ENCODE measurements at places on chromosomes 16 and 17.
A peak's percentile ranks its signal among the peaks of the same experiment; 100 is the strongest.

GRCh38 chr16:53809088-53809932 lies 105.4 kb downstream of the FTO start:
- DNase-seq: peak; percentile 48

DNA sequence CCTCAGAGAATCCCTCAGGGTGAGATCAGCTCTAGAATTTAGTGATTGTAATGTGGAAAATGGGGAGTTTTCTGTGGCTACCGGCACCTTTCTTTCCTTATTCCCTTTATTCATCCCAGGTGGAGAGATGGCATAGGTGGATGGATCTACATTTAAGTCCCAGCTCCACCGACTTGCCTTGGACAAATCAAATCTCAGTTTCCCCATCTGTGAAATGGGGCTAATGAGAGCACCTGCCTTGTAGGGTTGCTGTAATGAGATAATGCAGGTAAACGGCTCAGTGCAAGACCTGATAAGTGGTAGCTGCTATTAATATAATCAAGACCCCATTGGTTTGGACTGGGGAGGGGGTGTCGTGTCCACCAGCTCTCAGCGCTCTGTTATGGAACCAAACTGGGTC lies 40.5 kb downstream of the OTOA start:
- no peak for DNase-seq

DNA sequence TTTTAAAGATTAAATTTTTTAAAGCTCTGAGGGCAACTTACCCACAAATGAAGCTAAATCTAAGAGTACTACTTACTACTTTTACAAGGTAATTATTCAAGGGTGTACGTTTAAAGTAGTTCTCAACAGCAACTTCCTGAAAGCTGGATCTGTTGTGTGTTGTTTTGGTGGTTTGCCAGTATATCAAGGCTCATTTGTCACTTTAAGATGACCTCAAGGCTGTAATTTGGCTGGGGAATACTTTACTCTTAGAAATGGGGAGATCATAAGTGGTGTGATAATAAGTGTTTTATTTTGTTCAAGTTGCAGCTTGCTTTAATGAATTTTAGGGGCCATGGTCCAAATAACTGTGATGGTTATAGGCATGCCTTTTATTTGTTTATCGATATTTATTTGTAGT lies 30.4 kb downstream of the AP2B1 start:
- no peak for DNase-seq

DNA sequence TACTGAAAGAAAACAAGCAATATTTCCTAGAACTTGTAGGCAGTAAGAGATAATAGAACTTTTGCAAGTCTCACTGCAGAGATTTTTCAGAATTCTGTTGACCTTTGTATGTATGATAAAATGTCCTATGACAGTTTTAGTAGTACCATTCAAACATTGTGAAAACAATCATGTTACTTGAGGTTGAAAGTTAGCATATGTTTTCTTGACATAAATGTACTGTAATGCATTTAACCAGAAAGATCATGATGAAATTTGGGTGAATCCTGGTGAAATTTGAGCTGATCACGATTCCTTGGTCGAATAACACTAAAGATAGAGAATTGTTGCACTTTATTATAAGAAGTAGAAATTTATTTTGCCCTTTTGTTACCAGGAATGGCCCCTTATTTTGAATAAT lies 85.7 kb downstream of the TAOK1 start:
- DNase-seq: no peak

- DNase-seq: no peak
Observed at GRCh38 chr16:84751947-84752346, 52.1 kb downstream of the USP10 start.

DNA sequence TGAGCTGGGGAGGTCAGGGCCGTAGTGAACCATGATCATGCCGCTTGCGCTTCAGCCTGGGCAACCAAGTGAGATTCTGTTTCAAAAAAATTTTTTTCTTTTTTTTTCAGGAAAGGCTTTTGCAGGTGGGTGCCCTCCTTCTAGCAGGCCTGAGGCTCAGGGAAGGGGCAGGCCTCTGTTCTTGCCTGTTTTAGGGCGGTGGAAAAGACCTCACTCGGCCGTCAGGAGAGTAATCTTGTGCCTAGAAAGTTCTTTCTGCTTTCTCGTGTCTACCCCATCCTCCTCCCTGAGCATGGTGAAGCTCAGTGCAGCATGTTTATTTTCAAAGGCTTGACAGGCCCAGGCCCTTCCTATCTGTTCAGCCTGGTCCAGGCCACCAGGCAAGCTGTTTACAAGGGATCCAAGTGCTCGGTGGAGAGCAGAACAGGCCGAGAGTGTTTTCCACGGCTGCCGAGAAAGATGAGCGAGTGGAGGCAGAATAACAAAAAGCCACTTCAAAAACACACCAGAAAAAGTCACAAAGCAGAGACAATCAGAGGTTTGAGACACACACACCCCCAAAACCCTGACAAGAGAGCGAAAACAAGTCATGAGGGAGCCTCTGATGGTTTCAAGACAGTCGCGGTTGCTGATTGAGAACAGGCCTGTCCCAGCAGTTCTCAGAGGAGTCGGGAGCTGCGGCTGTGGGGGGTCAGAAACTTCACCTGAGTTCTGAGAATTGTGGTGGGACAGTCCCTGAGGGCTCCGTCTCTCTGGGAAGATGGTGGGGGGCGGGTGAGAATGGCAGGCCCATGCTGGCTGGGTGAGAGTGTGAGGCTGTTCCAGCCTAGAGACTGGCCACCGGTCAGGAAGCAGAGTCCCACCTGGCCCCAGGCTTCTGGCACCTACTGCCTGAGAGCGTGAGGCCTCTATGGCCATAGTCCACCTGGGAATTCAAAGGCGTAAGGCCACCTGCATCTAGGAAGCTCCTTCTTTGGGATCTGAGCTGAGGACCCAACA lies 37.5 kb upstream of the CCR7 start:
- no peak for DNase-seq

DNA sequence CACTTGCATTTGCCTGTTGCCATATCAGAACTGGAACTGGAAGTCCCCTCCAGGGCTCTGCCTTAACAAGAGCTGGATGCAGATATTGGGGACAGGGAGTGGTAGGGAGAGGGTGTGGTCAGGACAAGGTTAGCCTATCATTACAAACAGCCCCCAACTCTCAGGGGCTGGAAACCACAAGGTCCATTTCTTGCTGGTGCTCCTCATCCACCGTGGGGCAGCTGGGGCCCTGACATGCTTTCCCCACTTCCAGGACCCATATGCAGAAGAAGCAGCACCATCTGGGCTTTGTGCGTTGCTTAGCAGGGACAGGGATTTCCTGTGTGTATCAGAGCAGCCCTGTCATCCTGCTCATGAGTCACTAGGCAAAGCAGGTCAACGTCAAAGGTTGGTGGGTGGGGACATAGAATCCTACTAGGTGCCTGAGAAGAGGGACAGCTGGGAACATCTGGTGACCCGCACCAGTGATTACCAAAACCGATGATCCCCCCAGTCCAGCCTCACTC lies 26.9 kb downstream of the RGS9 start:
- peak; percentile 60 for DNase-seq

DNA sequence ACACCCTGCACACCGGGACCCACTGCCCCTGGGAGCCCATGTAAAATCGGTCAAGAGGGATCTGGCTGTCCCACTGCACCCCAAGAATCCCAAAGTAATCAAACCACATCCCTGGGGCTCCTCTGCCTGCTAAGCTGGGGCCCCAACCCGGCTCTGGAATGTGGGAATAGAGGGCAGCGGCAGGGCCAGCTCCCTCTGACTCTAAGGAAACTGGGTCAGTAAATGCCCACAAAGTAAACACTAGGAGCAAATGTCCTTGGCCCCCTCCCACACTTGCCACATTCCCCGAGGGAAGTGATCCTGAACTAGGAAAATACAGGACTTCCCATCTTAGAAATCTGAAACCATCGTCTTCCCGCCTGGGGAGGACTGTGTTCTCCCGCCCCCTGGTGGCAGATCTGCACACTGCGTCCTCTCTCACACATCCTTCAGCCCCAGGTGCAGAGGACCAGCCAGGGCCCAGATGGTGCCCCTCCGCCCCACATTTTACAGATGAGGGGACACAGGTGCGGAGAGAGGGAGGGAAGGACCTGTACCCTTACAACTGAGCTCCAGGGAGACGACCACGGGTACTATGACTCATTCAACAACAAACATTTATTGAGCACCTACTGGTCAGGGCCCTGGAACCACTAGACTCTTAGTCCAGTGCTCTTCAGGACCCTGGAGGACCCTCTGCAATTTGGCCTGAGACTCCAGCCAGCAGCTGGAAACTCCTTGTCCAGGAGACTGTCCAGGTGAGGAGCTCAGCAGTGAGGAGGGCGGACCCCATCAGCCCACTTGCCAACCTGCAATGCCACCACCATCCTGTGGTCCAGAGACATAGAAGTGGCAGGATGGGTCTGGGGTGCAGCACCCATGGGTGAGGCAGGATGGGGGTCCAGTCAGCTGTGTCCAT lies 10.1 kb downstream of the P3H4 start:
- DNase-seq: peak; percentile 85

DNA sequence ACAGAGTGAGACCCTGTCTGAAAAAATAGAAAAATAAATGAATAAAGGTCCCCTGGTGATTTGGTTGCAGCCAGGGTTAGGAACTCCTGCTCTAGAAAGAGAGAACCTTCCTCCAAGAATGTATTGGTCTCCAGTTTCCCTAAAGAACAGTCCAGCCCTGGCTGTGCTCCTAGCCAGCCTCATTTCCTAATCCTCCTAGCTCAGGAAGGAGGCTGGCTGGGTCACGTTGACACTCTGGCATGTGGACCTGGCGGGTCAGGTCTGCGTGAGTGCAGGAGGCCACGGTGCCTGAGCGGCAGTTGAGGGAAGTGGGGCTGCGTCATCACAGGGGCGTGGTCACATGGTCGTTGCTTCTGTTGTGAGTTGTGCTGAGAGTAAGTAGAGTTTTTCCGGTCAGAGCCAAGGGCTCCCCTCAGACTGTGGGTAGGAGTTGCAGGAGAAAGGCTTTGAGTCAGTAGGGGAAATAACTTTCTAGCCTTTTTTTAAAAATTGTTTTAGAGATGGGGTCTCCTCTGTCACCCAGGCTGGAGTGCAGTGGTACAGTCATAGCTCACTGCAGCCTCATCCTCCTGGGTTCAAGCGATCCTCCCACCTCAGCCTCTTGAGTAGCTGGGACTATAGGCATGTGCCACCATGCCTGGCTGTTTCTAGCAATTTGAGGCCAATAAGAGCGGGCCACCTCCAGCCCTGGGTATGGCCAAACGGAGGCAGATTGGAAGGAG lies 194.0 kb upstream of the CIBAR2 start:
- DNase-seq: peak; percentile 94

DNA sequence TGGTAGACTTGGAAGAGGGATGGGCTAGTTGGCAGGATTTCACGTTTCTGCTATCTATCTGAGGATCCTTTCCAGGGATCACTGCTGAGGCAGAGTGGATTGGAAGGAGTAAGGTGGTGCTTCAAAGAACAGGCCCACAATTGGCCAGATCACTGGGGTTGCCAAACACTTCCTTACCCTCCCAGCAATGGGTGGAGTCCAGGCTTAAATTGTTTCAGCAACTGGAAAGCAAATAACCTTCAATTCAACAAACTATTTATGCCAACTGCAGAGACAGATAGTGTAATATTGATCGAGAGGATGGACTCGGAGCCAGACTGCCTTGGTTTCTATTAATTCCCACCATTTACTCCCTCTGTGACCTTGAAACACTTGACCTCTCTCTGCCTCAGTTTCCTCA lies 2.1 kb downstream of the ARRB2 start:
- DNase-seq: no peak

- no peak for DNase-seq
Observed at GRCh38 chr16:85309656-85310587, 197.7 kb upstream of the CIBAR2 start.

DNA sequence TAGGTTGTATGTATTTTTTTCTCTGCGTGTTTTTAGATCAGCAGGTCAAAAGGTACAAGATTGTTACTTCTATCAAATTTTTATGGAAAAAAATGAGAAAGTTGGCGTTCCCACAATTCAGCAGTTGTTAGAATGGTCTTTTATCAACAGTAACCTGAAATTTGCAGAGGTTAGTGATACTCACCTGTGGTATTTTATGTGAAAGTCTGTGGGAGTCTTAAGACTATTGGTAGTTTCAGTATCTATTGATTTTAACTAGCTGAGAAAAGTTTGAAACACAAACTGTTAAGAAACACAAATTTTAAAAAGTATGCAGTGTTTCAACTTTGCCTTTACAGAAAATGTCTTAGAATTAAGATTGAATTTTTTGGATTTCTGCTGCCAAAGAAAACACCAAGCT lies 49.6 kb downstream of the CYLD start:
- DNase-seq: no peak

DNA sequence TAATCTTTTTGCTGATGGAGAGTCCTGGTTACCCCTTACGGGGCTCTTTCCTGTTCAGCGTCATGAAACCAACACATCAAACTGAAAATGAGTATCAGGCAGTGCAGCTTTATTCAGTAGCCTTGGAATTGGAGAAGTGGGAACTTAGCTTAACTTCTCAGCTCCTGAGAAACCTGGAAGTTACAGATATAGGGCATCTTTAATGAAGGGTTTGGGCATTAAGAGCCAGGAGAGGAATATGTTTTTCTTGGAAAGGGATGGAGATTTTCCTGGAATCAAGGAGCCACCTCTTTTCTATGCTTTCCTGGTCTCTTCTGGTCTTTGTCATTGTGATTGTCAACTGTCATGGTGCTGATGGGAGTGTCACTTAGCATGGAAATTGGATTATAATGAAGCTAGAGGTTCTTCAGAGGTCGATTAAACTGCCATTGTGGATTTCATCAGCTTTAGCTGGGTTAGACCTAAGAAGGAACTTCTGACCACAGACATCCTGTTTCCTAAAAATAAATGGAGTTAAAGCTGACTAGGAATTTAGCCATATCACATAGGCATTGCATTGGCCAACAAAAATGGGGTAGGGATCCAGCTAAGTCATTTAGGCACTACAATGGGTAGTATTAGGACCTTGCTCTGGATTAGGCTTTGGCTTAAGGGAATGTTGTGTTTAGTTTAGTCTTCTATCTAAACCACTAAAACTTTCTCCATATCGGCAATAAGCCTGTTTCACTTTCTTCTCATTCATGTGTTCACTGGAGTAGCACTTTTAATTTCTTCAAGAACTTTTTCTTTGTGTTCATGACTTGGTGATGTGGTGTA lies 186.4 kb downstream of the BCAS3 start:
- no peak for DNase-seq

- no peak for DNase-seq
Observed at GRCh38 chr16:539901-540530, 12.5 kb downstream of the CAPN15 start.

DNA sequence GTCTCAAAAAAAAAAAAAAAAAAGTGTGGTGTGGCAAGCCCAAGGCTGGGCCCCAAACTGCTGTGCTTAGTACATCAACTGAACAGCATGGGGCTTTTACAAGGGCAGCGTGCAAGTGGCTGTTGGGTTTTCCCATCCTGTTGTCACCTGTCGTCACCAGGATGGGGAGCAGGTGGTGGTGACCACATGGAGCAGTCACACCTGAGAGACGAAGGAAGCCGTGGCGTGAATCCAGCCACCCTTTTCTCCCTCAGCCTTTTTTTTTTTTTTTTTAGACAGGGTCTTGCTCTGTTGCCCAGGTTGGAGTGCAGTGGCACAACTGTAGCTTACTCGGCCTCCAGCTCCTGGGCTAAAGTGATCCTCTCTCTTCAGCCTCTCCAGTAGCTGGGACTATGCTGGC lies 4.1 kb upstream of the MRPL58 start:
- DNase-seq: no peak

DNA sequence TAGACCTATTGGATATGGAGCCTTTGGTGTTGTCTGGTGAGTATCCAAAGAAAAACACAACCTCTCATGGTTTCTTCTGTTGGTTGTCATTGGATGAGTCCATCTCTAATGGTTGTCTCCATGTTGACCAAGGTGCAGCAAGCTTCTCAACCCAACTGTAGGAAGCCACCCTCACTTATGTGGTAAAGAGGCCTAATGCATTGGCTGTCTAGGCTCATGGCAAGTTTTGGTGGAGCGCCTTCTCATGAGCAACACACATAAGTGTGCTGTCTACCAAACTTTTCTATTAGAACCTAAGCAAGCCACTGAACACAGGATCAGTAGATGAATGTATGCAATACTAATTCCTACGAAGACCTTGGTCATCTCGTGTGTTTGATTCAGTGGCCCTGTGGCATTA lies 819 bp downstream of the NLK start:
- no peak for DNase-seq

Data from AG20443 (cell line).